Cortex of kidney (tissue), 1 donor: ENCODE measurements at places on chromosomes 7 and 10.

DNA sequence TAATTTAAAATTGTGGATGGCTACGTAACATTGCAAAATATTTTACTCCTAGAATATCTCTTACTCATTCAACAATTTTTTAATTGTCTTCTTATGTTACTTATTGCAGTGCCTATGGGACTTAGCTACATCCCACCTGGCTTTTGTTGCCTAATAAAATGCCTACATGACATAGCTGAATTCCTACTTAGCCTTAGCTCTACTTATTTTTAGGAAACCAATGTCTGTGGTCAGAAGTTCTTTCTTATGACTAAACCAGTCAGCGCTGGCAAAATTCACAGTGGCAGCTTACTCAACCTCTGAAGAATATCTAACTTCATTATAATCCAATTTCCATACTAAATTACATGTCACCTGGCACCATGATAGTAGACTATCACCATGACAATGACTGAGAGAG lies 1612.4 kb upstream of the LRRTM3 start:
- no peak for DNase-seq

- DNase-seq, result no peak
Observed at GRCh38 chr7:77415476-77415822, 700 bp downstream of the GSAP start.

- no peak for DNase-seq
Observed at GRCh38 chr10:112383325-112383724, 9.4 kb downstream of the ACSL5 start.

GRCh38 chr7:29370531-29371314 lies 176.1 kb downstream of the CHN2 start:
- no peak for DNase-seq

GRCh38 chr7:45924283-45924682 lies 3.2 kb upstream of the IGFBP3 start:
- DNase-seq, result no peak

DNA sequence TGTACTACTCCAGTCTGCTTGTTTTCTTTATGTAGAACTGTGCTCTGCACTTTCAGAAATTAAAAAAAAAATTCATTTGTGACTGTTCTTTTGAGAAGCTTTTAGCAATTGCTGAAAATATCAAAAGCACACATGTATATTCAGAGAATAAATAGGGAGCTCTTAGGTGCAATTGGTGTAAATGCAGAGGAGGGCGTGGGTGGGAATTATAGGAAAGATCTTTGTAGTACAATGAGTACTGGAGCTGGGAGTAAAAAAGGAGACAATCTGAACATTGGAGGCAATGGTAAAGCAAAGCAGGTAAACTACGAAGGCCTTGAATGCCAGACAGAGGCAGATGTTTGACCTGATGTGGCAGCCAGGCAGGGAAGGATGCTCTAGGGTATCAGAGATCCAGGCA lies 267.5 kb downstream of the SORCS3 start:
- DNase-seq, result no peak
